Kidney epithelial cell (primary cell): ENCODE measurements at places on chromosomes 5 and 9. TPM values are rescaled to one million over a fixed set of nuclear protein-coding genes. Genes with fewer than 3 reads are reported as not detected.

ZNF608 gene
- 50.2 and 67.7 TPM in 2 replicates for total RNA-seq

ISOC1 gene
- 23.9 and 27.0 TPM in 2 replicates for total RNA-seq

RFX3 gene
- total RNA-seq = 4.4 and 5.6 TPM in 2 replicates

DNA sequence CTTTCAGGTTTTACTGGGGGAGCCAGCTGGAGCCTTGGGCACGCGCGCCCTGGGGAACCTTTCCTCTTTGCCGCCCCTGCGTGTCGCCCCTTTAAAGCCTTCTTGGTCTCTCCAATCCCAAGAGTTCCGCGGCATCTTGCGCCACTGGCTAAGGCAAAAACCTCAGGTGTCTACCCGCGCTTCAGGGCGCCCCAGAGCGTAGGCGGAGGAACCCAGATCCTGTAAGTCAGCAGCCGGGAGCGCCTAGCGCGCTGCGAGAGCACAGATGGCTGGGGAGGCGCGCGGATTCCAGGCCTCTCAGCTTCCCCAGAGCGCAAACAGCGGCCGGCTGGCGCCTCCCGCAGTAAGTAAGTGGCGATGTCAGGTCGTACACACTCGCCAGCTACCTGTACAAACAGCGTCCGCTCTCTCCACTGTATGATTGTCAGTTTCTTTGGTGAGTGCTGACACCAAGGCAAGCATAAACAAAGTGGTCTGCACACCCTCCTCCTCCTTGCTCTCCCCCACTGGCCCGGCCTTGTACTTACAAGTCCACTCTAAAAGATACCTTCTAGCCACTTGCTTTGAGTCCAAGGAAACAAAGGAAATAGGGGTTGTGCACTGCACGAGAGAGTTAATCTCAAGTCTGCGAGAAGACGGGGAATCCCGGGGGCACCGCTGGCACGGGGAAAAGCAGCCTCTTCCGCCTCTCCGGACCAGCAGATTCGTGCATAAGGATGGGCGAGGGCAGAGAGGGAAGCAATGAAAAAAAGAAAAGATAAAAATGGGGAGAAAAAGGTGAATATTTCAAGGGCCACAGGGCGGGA, 2.9 kb downstream of the HTR1A start:
- DNase-seq = no peak

GRCh38 chr9:103798620-103799019, 295.5 kb upstream of the SMC2 start:
- peak; percentile 80 for DNase-seq
